NAMALWA (cell line): ENCODE measurements at places on chromosomes 5 and 9.

DNA sequence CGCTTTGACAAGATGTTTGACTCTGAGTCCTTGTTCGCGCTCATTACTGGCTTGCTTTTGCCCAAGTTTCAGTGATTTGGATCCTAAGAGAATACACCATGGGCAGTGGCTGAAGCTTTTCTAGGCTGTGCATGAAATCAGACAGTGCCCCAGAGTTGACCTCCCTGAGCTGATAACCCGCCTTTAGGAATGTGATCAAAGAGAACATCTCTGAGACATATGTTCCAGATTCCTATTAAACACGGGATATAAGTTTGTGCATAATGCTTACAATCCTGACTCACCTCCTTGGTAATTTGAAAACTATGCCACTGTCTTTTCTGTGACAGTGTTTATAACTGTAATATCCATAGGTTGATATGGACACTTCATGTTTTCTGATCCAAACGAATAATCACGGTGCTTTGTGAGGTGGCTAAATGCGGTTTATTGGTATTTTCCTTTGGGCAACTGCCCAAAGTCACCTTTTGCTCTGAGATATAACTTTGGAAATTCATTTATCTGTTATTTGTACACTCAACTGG lies 732.9 kb downstream of the MTRR start:
- DNase-seq, result no peak

GRCh38 chr5:95759634-95760033 lies 28.5 kb downstream of the RHOBTB3 start:
- no peak for DNase-seq

- DNase-seq, result peak; percentile 20
These were observed 911 bp upstream of the PIK3R1 start for GRCh38 chr5:68214482-68215207.

- peak; percentile 51 for DNase-seq
These were observed 89.3 kb downstream of the ZCCHC7 start for GRCh38 chr9:37209431-37210386.

GRCh38 chr9:129263836-129264235 lies 85.8 kb upstream of the IER5L start:
- DNase-seq, result no peak

- no peak for DNase-seq
These were observed 1452.2 kb upstream of the ACO1 start for GRCh38 chr9:30932226-30932625.

DNA sequence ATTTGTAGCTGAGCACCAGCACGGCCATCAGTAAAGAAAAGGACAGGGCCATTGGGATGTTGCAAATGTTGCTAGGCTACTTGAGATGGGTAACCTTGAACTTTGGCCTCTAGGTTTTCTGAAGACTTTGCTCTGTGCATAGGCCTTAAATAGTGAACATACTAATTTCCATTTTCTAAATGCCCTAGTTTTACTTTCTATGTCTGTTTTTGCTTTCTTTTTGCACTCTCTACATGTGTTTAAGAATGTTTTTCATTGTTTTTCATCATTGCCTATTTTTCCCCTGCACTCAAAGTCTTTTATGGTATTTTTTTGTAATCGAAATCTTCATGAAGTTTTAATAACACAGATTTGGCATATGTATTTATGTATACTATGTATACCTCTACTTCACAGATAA lies at the start of gene IFNA17:
Gene IFNA17, minus strand, starts transcription at position 101 of the 400 bp plus-strand sequence. Its CDS starts 49 bp downstream, at position 52.
- no peak for DNase-seq

- no peak for DNase-seq
These were observed 126.1 kb downstream of the OLFM1 start for GRCh38 chr9:135213566-135213965.

DNA sequence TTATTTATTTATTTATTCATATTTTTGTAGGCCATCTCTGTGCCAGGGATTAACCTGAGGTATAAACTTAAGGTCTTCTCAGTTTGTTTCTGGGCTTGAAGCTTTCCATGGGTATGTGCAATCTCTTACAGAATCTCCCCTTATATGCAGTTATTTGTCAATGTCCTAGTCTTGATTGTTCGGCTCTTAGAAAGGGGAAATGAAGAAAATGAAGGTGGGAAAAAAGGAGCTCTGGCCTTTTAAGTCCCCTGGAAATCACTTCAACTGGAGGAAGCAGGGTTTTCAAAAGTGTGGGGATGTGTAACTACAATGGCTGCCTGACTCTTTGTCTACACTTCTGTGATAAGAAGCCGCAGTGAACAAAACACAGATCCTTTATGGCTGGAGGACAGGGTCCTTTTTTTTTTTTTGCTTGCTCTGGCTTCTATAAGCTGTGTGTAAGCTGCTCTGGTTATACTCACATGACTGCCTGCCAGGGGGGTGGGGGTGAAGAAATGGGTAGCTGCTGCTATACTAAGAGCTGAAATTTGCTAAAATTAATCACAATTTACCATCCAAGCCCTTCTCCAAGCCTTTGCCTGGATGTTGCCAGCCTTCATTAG lies 33.7 kb downstream of the CENPP start:
- DNase-seq, result no peak

DNA sequence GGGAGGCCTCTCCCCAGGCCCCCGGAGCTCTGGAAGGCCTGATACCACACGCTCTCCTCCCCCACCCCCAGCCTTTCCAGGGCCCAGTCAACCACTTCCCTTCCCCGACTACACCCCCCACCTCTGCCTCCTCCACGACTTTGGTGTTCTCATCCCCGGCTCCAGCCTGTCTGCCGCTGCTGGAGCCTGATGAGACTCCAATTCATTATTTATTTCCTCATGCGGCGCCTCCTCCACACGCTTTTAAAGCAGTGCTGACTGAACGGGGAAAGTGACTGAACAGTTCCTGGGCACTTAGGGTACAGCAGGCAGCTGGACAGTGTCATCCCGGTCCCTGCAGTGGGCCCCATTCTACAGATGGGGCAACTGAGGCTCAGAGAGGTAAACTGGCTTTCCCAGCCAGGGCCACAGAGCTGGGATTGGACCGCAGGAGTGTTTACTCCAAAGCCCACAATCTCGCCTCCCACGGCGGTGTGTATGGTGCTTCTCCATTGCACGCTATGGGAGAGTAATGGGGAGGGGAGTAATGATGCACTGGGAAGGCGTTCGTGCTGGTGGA lies 15.9 kb upstream of the RPL26L1 start:
- DNase-seq, result no peak

GRCh38 chr9:123893115-123893514 lies 36.8 kb downstream of the DENND1A start:
- DNase-seq, result no peak

DNA sequence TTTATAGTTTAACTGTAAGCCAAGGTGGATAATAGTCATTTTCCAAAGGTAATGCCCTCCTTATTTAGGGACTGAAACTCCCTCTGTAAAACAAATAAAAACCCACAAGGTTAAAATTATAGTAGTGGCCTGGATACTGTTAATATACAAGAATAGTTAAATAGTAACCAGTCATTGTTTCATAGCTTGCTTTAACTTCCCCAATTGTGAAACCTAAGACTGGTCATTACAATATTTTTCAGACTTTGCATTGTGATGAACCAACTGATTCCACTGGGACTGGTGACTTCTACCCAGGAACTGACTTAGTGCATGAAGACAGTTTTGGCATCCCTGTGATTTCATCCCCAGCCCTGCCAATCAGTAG lies 162.6 kb downstream of the SMC2 start:
- DNase-seq, result no peak

GRCh38 chr5:80061547-80061946 lies 26.4 kb downstream of the THBS4 start:
- DNase-seq, result no peak

- DNase-seq, result no peak
These were observed 39.1 kb downstream of the SMIM15 start for GRCh38 chr5:61123145-61123544.

- no peak for DNase-seq
These were observed 94.2 kb downstream of the PPIC start for GRCh38 chr5:122942164-122942914.

GRCh38 chr5:82754759-82755158 lies 322.4 kb downstream of the TMEM167A start:
- no peak for DNase-seq

GRCh38 chr9:101758304-101758930 lies 20.0 kb upstream of the GRIN3A start:
- no peak for DNase-seq

- no peak for DNase-seq
These were observed 216.2 kb downstream of the MED10 start for GRCh38 chr5:6162175-6162574.

DNA sequence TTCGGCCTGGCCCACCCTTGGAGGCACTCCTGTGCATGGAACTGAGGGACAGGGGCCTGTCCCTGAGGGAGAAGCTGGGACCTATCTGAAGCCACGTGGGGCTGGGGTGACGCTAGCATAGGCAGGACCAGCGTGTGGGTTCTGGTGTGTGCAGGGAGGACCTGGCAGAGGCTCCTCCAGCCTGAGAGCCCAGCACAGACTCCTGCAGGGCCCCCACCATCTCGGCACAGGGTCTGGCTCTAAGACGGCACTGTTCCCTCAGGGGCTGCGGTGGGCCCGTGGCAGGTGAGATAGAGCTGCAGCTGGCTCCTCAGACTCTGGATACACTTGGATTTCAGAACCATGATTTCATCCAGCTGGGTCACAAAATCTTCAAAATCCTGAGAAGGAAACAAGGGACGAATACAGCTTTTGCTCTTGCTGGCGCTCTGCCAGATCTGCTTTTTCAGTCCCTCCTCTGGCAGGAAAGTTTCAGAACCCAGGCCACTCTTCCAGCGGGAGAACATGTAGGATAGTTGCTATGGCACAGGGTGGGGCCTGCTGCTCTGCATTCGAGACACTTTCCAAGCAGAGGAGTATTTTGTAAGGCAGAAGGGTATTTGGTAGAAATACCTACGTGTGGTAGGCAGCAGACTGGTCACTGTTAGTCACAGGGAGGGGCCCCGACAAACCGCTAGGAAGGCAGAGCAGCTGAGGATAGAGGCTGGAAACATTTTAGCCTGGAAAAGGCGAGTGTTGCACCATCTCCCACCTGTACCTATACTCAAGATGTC lies 74.7 kb downstream of the KIF24 start:
- DNase-seq, result no peak

DNA sequence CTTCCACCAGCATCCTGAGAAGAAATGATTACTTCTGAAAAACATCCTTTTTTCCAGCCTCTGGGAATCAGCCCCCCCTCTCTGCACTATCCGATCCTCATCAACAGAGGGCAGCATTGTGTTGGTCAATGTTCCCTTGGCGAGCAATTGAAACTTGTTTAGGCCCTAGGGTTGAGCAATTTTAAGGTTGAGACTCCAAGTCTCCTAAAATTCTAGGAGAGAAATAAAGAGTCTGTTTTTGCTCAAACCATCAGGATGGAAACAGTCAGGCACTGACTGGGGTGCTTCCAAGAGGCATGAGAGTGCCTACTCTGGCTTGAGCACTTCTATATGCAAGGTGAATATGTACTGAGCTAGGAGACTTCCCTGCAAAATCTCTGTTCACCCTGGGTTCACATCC lies 12.4 kb upstream of the CYFIP2 start:
- DNase-seq, result peak; percentile 64

DNA sequence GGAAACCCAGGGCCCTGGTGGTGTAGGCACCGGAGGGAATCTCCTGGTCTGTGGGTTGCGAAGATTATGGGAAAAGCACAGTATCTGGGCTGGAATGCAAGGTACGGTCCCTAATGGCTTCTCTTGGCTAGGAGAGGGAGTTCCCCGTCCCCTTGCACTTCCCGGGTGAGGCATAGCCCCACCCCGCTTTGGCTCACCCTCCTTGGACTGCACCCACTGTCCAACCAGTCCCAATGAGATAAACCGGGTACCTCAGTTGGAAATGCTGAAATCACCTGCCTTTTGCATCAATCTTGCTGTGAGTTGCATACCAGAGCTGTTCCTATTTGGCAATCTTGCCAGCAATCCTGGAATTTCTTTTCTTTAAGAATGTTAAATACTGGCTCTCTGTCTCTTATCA lies 1429.1 kb downstream of the MAT2B start:
- no peak for DNase-seq

DNA sequence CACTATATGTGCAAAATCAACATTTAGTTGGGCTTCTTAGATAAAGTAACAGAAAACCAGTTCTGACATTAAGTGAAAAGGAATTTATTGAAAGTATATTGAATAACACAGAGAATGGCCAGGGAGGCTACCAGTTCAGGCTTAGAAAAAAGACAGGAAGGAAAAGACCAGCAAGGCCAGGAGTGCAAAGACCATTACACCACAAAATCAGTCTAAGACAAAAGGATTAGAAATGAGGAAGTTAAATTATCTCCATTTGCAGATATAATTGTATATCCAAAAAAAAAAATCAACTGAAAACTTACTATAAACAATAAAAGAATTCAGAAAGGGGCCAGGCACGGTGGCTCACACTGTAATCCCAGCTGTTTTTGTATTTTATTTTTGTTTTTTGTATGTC lies 4.8 kb upstream of the TEX10 start:
- no peak for DNase-seq

DNA sequence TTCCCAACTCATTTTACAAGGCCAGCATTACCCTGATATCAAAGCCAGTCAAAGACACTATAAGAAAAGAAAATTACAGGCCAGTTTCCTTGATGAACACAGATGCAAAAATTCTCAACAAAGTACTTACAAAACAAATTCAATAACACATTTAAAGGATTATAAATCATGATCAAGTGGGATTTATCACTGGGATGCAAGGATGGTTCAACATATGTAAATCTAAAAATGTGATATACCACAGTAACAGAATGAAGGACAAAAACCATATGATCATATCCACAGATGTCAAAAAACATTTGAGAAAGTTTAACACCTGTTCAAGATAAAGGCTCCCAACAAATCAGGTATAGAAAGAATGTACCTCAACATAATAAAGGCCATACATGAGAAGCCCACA lies 130.6 kb downstream of the NDUFS4 start:
- no peak for DNase-seq

- no peak for DNase-seq
These were observed 216.8 kb upstream of the PIK3R1 start for GRCh38 chr5:67998709-67999261.

DNA sequence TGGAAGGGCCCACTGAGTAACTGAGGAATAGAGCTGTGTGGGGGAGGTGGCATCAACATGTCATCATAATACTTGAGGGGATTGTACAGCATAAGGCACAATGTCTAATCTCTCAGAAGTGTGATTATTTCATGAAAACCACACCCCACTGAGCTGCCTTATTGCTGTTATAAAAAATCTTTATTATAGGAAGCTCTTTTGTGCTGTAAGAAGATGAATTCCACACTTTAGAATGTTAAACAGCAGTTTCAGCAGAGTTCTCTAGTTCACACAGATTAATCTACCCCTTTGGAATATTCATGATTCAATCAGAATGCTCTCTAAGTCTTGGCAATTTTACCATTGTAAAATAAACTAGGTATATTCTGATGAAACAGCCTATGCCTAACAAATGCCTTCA lies 1389.6 kb downstream of the PTPRD start:
- no peak for DNase-seq
